Stimulated activated CD4-positive, alpha-beta T cell treated with anti-CD3 and anti-CD28 coated beads, Interleukin-1b, Interleukin-23, amount 100 ng/mL, for 1 hour (primary cell): ENCODE measurements at places on chromosomes 12 and 14.

DNA sequence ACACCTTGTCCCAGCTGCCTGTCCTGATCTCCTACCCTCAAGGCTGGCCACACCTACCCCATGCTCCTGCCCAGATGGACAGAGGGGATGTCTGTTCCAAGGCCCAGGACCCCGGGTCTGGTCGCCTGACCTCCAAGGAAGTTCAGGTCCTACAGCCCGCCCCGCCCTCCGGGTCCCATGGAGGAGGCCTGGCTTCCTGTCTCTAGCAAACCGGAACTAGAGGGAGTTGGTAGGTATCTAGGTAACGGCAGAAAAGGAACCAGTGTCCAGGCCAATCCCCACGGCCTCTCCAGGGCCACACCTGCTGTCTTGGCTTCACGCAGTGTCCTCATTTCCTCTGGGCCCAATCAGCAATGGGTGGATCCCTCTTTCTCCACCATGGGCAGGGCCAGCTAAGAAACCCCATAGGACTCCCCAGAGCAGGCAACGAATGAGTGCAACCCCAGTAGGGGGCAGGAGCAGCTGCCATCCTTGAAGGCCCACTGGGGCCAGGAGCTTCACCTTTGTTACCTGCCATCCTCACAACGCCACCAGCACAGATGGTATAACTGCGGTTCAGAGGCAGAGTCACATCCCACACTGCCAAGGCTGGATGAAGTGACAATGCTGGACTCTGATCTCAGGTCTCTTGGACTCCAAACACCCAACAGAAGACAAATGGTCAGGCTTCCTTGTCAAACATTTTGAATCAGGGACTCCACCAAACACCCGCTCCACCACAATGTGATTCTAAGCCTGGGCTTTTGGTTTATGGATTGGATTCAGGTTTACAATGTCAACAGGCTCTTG, 25.1 kb upstream of the RPLP0 start:
- DNase-seq, result no peak

- DNase-seq, result no peak
Measured at GRCh38 chr12:1553987-1554982, 40.1 kb downstream of the FBXL14 start.

DNA sequence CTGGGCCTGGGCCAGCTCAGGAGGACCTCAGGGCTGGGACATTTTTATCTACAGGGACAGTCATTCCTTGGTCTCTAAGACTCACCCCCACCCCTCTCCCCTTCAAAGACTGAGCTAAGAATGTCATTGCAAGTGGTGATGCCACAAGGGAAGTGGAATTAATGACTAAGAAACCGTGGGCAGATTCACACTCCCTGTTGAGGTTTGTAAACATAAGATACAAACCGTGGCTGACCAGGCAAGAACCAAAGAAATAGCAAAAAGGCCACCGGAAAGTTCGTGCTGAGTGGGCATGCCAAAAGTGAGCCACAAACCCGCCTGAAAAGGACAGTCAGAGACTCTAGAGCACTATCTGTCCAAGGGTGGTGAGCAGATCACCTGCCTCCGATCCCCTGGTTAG, 25.7 kb downstream of the NUAK1 start:
- no peak for DNase-seq

DNA sequence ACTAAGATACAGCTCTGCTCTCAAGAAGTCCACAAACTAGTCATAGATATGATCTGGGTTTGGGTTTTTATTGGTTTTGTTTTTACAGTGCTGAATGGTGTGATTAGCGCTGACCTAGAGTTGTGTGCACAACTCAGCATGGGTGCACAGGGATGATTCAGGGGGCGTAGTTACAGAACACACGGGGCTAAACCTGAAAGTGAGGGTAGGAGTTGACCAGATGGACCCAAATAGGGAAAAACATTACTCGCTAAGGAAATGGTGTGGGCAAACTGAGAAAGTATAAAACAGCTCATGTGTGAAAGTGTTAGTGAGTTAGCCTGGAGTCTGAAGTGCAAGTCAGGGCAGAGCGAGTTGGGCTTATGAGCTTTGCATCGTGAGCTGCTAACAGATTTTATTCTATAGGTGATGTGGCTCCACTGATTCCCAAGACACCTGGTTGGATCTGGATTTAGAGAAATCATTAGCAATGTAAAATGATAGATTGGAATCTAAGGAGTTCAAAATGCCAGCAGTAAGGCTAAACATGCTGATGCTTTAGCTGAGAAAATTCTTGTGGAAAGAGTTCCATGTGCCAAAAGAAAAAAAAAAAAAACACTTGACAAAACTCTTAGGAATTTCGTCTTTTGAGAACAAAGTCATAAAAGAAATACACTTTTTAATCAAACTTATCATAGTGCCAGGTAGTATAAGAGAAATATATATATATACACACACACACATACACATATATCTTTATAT, 134.9 kb downstream of the SLC5A8 start:
- DNase-seq, result no peak

DNA sequence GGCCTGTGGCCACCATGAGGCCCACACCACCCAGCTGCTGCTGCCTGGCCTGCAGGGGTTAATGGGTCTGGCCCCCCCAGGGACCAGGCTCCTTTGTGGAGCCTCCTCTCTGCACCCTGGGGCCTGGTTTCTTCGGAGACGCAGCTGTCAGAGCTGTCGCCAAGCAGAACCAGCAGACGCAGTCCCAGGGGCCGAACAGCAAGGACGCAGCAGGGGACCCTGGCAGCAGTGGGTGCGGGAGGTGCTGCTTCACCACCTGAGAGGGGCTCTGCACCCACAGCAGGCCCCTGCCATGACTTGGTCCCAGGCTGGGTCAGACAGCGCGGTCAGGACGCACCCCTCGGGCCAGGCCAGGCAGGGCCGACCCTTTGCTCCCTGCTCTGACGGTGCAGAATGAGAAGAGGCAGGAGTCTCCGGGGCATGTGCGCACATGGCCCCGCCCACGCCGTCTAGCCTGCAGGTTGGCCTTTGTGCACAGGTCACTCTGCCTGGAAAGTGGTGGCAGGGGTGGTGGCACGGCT, 30.5 kb downstream of the JAG2 start:
- no peak for DNase-seq

DNA sequence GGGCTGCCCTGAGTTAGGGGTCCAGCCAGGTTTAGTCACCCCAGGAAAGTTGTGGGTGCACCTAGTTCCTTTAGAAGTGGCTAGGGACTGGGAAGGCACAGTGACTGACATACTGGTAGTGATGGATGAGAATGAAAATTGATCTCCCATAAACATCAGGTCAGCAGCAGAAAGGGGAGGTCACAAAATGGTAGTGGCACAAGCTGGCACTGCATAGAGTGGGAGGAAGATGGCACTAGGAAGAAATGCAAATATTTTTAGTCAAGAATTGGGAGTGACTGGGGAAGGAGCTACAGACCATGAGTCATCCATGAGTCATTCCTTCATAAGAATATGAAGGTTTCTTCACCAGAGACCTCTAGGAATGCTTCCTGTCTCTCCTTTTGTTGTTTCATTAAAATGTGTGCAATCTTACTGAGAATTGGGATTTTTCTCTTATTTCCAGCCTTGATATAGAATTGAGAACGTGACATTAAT, 198.3 kb upstream of the AMIGO2 start:
- DNase-seq, result no peak

DNA sequence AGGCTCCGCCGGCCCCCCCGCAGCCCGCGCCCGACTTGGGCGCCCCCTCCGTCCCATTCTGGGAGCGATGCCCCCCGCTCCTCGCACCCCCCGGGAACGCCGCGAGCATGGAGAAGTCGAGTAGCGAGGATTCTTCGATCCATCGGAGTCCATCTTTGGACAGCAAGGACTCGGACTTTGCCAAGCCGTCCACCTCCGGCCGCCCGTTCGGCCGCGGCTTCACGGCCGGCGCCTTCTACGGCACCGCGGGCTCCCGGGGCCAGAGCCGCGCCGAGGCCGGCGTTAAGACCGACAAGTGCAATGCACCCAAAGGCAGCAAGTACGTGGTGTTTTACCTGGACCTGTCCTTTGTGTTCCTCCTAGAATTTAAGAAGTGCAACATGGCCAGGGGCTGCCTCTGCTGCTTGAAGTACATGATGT, 123.6 kb downstream of the TSPAN9 start:
- DNase-seq, result no peak

DNA sequence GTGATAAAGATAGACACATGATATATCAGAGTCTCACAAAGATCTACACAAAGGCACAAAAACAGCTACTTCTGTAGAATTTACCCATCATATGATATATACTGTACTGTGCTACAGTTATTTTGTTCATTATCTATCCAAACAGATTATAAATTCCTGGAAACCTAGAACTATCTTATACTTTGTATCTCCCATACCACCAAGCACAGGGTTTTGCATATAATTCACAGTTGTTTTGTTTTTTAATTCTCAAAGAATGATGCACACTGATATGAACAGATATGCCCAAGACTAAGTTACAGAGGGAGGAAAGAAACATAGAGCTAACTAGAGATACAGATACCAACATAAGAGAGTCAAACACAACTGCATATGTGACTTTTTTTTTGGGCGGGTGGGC, 3.4 kb downstream of the PRKAG1 start:
- DNase-seq, result no peak

GRCh38 chr12:15020156-15020555, 47.3 kb downstream of the PDE6H start:
- DNase-seq, result no peak

GRCh38 chr12:94941440-94941862, 62.0 kb downstream of the NDUFA12 start:
- DNase-seq, result no peak

- no peak for DNase-seq
Measured at GRCh38 chr14:46818147-46818546, 166.6 kb upstream of the RPL10L start.

DNA sequence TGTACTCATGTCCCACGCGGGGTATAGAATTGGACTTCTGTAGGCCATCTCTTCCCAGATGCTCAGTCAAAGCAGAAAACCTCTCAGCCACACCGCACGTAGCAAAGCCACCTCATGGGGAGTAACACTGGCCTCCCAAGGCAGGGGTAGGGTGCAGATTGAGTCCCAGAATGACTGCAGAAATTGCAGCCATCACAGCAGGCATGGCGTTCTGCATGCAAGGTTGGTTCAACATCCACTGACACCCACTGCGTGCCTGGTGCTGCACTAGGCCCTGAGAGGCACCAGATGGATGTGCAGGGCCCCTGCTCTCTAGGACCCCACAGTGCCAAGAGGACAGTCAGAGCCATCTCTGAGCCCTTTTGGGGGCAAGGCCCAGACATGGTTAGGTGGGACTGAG, 39.9 kb downstream of the RAB35 start:
- no peak for DNase-seq

- no peak for DNase-seq
Measured at GRCh38 chr12:26460361-26460760, 265.0 kb downstream of the SSPN start.

GRCh38 chr14:28157289-28157869, 609.2 kb upstream of the FOXG1 start:
- no peak for DNase-seq

DNA sequence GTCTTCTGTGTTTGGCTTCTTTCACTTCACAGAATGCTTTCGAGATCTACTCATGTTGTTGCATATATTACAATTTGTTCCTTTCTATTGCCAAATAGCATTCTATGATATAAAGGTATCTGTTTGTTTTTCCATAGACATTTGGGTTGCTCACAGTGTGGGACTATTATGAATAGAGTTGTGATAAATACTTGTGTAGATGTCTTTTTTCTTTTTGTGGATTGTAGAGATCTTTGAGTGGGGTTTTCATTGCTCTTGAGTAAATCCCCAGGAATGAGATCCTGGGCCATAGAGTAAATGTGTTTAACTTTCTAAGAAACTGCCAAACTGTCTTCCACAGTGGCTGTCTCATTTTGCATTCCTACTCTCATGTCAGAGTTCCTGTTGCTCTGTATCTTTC, 24.9 kb upstream of the CEBPE start:
- no peak for DNase-seq

DNA sequence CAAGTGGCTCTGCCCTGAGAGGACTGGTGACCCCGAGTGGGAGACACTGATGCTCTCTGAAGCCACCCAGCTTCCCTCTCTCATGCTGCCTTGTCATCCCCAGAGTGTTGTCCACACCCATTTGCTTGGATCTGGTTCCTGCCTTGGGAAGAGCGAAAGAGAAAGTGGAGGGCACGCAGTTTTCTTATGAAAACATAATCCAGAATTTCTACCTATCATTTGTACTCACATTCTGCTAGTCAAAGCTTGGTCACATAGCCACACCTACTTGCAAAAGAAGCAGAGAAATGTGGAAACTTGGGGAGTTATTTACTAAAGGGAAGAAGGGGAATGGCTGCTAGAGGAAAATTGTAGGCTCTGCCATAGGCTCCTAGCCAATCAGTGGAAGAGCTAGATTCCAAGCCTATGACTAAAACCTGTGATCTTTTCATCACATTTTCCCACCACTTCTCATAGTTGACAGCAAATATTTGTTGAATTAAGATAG, 326.3 kb downstream of the ZFP36L1 start:
- no peak for DNase-seq

DNA sequence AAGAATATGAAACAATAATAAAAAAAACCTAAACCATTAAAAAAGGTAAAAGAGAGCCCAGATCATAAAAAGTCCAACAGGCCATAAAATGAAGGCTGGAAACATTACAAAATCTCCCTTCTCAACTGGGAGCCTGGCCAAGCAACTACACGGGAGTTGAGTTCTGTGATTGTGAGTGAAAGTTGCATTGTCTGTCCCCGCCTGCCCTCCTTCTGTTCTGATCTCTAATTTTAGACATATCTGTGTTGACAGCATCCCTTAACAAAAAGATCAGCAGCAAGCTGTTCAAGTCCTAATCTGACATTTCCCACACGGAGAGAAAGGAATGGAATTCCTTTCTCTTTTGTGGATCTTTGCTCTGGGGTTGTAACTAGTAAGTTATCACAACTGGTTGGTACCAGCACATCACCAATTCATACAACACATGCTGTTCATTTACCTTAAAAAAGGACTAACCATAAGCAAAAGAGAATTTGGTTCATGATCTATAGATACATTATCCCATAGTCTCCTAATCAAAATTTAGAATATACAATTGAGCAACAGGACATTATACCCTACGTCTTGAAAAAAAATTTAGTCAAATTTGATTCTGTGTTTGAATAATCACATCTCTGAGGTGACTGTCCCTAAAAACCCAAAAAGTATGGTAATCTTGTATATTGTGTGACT, 205.1 kb upstream of the GZMB start:
- no peak for DNase-seq

- no peak for DNase-seq
Measured at GRCh38 chr12:27304856-27305255, 27.8 kb upstream of the BMAL2 start.
